ENCODE measurements at places on chromosomes 4 and X. TPM values are rescaled to one million over a fixed set of nuclear protein-coding genes. Genes with fewer than 3 reads are reported as not detected.

CTAG1B gene
- not detected for polyA plus RNA-seq

NFKB1 gene
- polyA plus RNA-seq, result 3.0 TPM

PRR32 gene
- not detected for polyA plus RNA-seq

IL21 gene
- polyA plus RNA-seq, result not detected

ETDB gene
- not detected for polyA plus RNA-seq

SLC9B1 gene
- polyA plus RNA-seq, result 0.64 TPM

Data from Purkinje cell (primary cell).